ENCODE measurements at places on chromosomes 3 and 15.
A peak's percentile ranks its signal among the peaks of the same experiment; 100 is the strongest.

GRCh38 chr3:152459572-152459971 is 190.8 kb downstream of the MBNL1 start:
- DNase-seq, result no peak
- no peaks in the 10 kb centered on the region for H3K27me3 ChIP-seq
- H3K4me3 ChIP-seq, result no peak overlapping the region
- no peaks in the 10 kb centered on the region for H3K4me1 ChIP-seq

DNA sequence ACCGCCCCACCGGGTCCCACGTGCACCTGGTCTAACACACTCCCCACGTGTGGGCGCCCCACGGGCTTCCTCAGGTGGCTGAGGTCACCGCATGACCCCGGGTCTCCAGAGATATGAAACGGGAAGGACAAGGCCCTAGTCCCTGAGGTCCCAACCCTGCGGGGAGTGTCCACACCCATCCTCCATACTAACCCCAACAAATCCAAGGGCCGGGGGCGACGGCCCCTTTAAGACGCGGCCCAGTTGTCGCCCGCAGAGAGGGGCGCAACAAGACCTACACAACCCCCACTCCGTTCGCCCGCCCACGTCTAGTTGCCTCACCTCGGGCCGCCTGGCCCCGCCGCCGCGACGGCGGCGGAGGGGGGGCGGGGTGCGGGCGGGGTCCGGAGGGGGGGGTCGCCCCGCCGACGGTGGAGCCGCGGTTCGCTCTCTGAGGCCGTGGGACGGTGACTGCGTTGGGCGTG is 396 bp downstream of the INO80 start:
- H3K4me1 ChIP-seq, result peaks cover 9% of the 10 kb centered on the region
- peak; percentile 60 for DNase-seq
- peak overlapping the region; percentile 96 for H3K27ac ChIP-seq
- H3K27me3 ChIP-seq, result no peaks in the 10 kb centered on the region

DNA sequence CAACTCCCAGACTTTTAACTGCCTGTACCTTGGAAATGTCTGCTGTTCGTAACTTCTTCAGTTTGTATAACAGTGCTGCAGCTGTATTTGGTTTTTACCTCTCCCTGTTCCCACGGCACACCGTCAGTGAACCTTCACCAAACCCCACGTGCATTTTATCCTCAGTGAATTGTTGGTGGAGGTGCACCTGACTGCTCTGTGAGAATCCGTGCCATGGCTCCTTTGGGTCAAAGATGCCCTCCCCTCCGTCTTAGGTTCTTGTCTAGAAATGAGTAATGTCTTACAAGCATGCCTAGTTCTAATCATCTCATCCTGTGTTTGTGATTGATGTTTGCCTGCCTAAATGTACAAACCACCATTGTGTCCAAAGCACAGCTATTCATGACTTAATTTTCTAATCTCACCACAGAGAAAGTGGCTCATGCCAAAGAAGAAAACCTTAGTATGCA is 28.2 kb downstream of the TPM1 start:
- H3K36me3 ChIP-seq, result no peaks in the 10 kb centered on the region
- no peak overlapping the region for H3K4me3 ChIP-seq
- no peaks in the 10 kb centered on the region for H3K27me3 ChIP-seq
- DNase-seq, result no peak

GRCh38 chr3:81490541-81491288 is 270.7 kb downstream of the GBE1 start:
- no peak overlapping the region for H3K27ac ChIP-seq
- DNase-seq, result peak; percentile 36
- H3K36me3 ChIP-seq, result no peaks in the 10 kb centered on the region
- no peaks in the 10 kb centered on the region for H3K27me3 ChIP-seq
- no peaks in the 10 kb centered on the region for H3K4me1 ChIP-seq
- no peak overlapping the region for H3K4me3 ChIP-seq

DNA sequence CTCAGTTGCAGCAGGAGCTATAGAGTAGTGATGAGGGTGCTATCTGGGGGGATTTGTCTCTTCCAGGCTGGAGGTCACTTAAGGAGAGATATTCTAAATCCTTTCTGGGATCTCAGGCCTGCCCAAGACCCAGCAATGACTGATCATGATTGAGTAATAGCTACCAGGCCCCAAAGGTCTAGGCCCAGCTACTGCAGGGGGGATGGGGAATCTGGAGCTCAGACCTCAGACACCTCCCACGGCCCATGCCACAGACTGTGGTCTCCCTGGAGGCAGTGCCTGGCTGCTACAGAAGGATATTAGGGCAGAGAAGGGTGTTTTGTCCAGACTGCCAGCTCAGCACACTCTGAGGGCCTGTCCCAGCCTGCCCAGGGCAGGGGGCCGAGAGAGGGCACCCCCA is 6.9 kb downstream of the SLC38A3 start:
- H3K4me3 ChIP-seq, result no peak overlapping the region
- no peaks in the 10 kb centered on the region for H3K27me3 ChIP-seq
- no peak overlapping the region for H3K27ac ChIP-seq
- no peaks in the 10 kb centered on the region for H3K36me3 ChIP-seq
- no peak for DNase-seq

- H3K4me3 ChIP-seq, result no peak overlapping the region
- peaks cover 29% of the 10 kb centered on the region for H3K4me1 ChIP-seq
- H3K27me3 ChIP-seq, result no peaks in the 10 kb centered on the region
- H3K36me3 ChIP-seq, result no peaks in the 10 kb centered on the region
- H3K27ac ChIP-seq, result no peak overlapping the region
These were observed 6.9 kb downstream of the TNIK start for GRCh38 chr3:171453180-171453886.

- H3K36me3 ChIP-seq, result no peaks in the 10 kb centered on the region
- DNase-seq, result no peak
- no peak overlapping the region for H3K27ac ChIP-seq
- no peaks in the 10 kb centered on the region for H3K27me3 ChIP-seq
- peaks cover 4% of the 10 kb centered on the region for H3K4me1 ChIP-seq
These were observed 19.0 kb downstream of the SQOR start for GRCh38 chr15:45653702-45654424.

- no peaks in the 10 kb centered on the region for H3K27me3 ChIP-seq
- H3K27ac ChIP-seq, result no peak overlapping the region
- DNase-seq, result no peak
- H3K4me3 ChIP-seq, result no peak overlapping the region
- H3K36me3 ChIP-seq, result no peaks in the 10 kb centered on the region
These were observed 2.6 kb downstream of the ZBTB47 start for GRCh38 chr3:42655980-42656679.

DNA sequence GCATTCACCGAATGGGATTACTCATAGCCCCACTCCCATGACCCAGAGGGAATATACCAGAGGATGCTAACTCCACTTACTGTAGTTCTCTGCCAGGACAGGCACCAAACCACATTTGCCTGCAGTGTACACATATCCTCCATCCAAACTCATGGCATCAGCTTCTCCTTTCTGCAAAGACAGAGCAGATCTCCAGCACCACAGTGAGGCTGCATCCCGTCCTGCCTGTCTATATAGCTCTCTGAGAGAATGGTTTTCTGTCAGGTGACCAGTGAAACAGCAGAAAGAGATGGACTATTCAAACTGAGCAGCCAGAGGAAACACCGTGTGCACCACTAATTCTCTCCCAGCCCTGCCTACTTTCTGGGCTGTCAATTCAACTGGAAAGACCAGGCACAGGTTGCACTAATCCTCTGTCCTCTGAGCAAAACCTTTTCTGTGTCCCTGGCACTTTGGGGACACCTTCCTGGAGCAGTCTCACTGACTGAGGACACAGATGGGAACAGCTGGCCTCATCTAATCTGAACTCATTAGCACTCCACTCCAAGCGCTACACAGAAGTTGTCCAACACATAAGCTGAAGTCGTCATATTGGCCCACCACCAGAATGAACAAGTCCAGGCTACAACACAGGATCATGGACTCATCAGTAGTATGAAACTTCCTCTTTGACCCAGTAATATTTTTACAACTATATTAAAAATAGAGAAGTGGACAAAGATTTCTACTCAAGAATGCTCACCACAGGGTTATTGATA is 17.3 kb downstream of the LTF start:
- no peak overlapping the region for H3K27ac ChIP-seq
- DNase-seq, result no peak
- no peak overlapping the region for H3K4me3 ChIP-seq
- no peaks in the 10 kb centered on the region for H3K4me1 ChIP-seq
- H3K36me3 ChIP-seq, result no peaks in the 10 kb centered on the region

GRCh38 chr3:170038434-170039110 is 777 bp downstream of the GPR160 start:
- peak overlapping the region; percentile 48 for H3K27ac ChIP-seq
- peak; percentile 1 for DNase-seq
- H3K36me3 ChIP-seq, result no peaks in the 10 kb centered on the region
- peaks cover 5% of the 10 kb centered on the region for H3K4me1 ChIP-seq
- no peaks in the 10 kb centered on the region for H3K27me3 ChIP-seq

DNA sequence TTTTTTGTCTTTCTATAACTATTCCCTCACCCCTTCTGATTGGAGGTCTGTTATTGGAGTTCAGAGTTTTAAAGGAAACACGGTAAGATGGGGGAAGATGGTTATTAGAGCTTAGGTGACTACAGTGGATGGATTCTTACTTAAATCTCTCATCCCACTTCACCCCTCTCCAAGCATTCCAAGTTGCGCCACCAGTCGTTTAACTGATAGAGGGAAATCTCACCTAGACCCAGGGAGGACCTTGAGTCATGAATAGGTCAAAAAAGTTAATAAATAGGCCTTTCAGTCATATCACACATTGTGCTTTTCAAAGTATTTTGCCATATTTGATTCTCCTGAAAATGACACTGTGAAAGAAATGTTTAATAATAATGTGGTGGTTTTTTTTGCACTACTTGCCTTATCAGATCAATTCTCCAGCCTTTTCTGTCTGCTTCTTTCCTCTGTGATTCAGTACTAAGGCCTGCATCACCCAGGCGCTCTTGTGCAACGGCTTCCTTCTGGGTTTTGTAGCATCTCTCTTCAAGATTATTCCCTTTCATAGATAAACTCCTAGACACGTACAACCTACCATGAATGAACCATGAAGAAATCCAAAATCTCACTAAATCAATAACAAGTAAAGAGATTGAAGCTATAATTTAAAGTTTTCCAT is 100.4 kb upstream of the TGFBR2 start:
- no peak overlapping the region for H3K4me3 ChIP-seq
- no peaks in the 10 kb centered on the region for H3K36me3 ChIP-seq
- no peaks in the 10 kb centered on the region for H3K27me3 ChIP-seq
- H3K27ac ChIP-seq, result no peak overlapping the region
- no peaks in the 10 kb centered on the region for H3K4me1 ChIP-seq

DNA sequence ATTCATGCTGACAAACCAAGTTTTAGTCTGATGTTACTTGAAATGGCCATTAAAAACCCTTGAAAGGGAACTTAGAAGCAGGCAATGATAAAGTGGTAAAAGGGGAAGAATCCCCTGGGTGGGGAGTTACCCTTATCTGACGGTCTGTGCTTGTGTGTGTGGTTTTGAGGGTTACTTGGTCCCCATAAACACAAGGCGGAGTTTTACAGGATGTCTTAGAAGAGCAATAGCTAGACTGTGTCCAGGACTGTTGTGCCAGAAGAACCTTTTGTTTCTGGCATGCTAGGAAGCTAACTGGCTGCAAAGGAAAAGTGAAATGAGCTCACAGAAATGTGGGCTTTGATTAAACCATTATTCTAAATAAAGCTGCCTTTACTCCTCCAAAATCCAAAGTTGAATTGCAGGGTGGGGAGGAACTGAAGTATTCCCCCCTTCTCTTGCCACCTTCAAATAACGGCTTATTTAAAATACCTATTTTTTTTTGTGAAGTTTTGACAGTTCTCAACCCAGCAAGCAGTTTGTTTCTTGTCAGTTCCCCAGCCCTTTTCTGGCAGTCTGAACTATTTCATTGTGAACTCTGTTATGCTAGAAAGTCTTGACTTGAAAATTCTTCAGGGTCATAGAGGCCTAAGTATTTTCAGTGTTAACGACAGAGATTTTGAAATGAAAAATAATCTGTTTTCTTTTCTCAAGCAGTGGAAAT is 443.5 kb downstream of the OTOL1 start:
- no peak for DNase-seq
- no peak overlapping the region for H3K4me3 ChIP-seq
- H3K27me3 ChIP-seq, result no peaks in the 10 kb centered on the region
- no peaks in the 10 kb centered on the region for H3K36me3 ChIP-seq
- H3K4me1 ChIP-seq, result no peaks in the 10 kb centered on the region

DNA sequence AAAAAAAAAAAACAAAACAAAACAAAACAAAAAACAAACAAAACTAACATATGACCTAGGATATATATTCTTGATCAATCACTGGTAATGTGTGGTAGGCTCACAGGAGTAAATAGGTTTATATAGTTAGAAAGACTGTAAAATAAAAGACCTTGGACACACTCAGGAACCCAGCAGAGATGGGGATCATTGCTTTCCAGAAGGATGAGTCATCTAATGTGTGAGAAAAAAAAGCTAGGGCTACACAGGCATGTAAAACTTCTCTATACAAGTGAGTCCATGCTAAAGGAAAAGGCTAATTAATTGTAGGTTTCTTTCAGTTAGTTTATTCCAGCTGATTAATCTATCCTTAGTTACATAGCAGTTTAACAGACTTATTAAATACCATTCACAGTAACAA is 710.3 kb upstream of the ARPP21 start:
- DNase-seq, result no peak
- H3K27me3 ChIP-seq, result no peaks in the 10 kb centered on the region
- H3K4me3 ChIP-seq, result no peak overlapping the region

GRCh38 chr15:96158938-96159337 is 171.6 kb upstream of the NR2F2 start:
- H3K36me3 ChIP-seq, result no peaks in the 10 kb centered on the region
- no peaks in the 10 kb centered on the region for H3K4me1 ChIP-seq
- no peak overlapping the region for H3K27ac ChIP-seq
- no peak overlapping the region for H3K4me3 ChIP-seq

- H3K27ac ChIP-seq, result no peak overlapping the region
- no peak overlapping the region for H3K4me3 ChIP-seq
- H3K27me3 ChIP-seq, result no peaks in the 10 kb centered on the region
- peaks cover 32% of the 10 kb centered on the region for H3K36me3 ChIP-seq
- peaks cover 7% of the 10 kb centered on the region for H3K4me1 ChIP-seq
- no peak for DNase-seq
These were observed 2.4 kb downstream of the ANAPC13 start for GRCh38 chr3:134483195-134483900.

DNA sequence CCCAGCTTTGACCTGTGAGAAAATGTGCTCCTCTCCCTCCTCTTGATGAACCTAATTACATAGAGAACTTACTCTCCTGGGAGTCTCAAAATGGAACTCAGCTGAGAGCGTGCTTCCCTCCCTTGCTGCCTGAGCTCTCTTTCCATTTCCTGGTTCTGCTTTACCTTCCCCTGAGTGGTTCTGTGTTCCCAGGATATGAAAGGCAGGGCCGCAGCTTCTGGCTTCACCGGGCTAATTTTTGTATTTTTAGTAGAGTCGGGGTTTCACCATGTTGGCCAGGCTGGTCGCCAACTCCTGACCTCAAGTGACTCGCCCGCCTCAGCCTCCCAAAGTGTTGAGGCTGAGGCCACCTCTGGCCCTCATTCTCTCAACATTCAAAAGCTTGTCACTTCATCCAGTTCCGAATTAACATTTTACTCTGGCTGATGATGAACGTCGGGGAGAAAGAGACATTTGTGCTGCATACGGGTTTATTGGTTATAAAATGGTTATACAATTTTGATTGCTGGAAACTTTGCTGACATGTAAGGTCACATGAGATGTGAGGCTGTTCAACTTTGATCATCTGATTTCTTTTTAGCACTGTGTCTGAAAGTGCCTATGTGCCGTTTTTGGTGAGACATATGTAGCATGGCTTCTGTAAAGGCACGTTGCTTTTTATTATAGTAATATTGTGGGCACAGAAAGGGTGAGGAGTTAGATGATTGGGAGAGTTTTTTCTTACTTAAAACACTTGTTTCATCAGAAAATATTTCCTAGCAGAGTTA is 6.6 kb downstream of the PLS1 start:
- no peaks in the 10 kb centered on the region for H3K27me3 ChIP-seq
- H3K4me3 ChIP-seq, result no peak overlapping the region
- DNase-seq, result no peak
- no peaks in the 10 kb centered on the region for H3K4me1 ChIP-seq
- H3K36me3 ChIP-seq, result no peaks in the 10 kb centered on the region
